Stimulated activated CD4-positive, alpha-beta T cell treated with anti-CD3 and anti-CD28 coated beads, Interleukin-12 subunit alpha, Interleukin-12 subunit beta, amount 100 ng/mL, for 24 hours (primary cell): ENCODE measurements at places on chromosomes 3 and 15.

- DNase-seq: no peak
Measured at GRCh38 chr3:143497382-143497781, 350.9 kb downstream of the SLC9A9 start.

DNA sequence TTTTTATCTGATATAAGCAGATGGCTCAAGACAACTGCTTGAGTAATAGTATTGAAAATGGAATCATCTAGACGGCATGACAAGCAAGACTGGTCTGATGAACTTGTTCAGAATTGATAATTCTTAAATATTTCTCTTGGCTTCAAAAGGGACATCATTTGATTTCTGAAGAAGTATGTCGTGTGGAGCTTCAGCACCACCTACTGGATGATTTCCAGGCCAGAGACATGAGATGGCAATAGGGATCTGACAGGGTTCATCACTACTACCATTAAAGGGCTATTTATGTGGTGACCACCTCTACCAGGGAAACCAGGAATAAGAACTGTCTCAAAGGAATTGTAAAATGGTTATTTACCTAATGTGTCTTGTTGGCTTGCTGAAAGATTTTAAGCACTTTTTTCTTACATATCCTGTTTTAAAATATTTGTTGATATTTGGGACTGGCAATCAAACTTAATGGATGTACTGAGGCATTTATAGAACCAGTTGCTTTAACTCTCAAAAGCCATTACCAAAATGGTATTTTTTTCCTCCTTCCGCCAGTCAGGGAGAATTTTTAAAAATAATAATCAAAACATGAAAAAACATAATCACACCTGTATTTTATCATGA, 99.5 kb upstream of the FAM98B start:
- DNase-seq: peak; percentile 44

GRCh38 chr3:45741742-45742460, 52.7 kb downstream of the SACM1L start:
- DNase-seq: no peak

DNA sequence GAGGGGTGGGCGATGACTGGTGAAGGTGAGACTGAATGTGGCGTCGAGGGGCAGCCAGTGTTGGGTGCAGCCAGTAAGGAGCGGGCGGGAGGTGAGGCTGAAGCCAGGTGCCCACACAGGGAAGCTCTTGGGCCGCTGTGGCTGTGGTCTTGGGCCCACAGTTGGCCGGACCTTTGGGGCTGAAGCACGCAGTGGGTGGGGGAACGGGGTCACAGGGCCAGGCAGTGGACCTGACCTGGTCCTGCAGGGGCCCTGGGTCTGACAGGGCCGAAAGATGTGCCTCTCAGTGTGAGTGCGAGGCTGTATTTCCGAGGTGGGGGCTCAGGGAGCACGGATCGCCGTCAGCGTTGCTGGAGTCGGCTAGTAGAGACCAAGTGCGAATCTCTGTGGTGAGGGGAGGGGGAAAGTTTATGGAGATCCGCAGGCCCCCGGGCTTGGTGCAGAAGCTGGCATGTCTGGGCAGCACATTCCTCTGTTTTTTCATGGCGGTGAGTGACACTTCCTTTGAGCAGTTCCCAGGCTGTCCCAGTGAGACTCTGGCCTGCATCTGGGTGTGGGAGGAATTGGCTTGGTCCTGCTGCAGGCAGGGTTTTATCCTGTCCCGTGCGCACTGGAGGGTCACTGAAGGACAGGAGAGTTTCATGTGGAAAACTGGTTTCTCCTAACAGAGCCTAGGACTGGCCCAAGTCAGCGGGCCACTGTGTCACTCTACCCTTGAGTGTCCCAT, 100.8 kb downstream of the TMEM266 start:
- DNase-seq: no peak

DNA sequence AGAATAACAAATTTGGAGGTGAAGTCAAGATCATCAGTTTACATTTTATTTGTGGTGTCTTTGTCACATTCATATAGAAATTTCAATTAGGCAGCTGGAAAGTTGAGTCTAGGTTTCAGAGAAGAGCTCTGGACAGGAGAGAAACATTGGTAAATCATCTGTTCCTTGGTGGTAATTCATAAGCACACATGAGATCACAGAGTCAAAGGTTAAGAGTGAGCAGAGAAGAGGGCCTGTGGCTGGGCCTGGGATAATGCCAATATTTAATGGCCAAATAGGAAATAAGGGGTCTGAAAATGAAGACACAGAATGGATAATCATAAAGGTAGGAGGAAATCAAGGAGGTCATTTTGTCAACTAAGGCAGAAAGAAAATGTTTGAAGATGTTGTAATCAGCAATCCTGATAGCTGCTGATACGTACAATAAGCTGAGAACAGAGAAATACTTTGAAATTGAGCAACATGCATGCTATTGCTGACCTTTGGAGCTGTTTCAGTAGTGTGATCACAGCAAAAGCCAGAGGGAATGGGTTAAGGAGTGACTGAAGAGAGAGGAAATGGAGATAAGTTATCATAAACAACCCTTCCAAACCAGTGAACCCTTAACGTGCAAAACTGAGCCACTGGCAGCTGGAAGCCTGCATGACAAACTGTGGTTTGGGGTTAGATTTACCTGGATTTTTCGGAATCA, 692.8 kb downstream of the AGBL1 start:
- no peak for DNase-seq

DNA sequence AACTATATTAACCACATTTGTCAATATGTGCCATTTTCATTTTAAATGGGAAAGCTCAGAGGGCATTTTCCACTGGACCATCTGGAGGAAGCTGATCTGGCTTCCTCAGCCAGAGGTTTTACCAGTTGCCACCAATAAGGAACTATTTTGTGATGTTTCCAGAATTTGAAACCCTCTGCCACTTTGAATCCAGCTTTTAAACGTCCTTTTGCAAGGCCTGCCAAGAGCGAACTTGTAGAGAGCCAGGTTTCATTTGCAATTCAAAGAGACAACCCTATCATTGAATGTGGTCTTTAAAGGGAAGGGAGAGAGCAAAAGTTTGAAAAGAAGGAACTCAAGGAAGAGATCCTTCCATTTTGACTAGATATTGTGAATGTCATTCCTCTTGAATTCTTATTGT, 123.3 kb upstream of the CHL1 start:
- no peak for DNase-seq

DNA sequence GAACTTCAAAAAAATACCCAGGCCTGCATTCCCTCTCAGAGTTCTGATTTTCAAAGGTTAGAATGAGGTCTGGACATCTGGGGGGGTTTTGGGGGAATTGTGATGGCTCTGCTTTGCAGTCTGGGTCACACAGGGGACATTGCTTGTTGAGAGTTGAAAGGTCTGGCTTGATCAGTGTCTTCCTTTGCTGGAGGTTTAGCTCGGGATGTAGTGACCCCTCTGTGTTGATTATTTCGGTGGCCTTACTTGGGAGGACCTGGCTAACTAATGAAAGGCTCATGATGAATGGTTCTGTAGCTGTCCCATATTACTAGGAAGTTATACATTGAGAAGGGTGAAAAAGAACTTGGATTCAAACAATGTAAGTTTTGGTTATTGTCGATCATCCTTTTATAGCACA, 23.7 kb downstream of the TPM1 start:
- no peak for DNase-seq

- no peak for DNase-seq
Measured at GRCh38 chr3:149657926-149658743, at the start of gene WWTR1. Gene WWTR1, minus strand, starts transcription at chr3:149658025. Its CDS starts 719 bp downstream, at chr3:149657306.

DNA sequence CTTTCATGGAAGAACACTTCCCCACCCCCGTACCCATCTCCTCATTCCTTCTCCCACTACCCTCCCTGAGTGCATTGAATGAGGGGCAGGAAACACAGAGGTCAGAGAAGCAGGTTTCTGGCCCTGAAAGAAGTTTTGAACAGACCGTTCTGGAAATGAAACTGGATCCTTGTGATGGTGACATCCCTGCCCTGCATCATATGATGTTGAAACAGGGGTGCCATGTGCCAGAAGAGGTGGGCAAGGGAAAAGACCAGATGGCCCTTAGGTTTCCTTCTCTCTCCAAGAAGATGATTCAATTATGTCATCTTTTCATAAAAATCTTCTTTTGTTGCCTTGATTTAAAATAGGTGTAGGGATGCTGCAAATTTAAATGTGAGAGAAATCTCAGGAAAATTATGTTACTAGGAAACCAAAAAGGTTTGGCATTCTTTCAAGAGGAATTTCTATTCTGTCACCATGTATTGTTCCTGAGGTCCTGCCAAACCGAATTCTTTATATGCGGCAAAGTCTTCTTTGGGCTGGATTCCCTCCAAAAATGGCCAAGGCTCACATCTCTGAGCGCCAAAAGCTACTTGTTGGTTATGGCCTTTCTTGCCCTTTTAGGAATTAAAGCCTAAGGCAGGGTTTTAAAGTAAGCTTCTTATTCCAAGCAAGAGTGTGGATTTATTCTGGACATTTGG, 19.9 kb upstream of the TNFAIP8L3 start:
- DNase-seq: no peak

- no peak for DNase-seq
Measured at GRCh38 chr15:94912760-94913159, 681.4 kb downstream of the MCTP2 start.
